ENCODE measurements at places on chromosomes 5 and 9.
A peak's percentile ranks its signal among the peaks of the same experiment; 100 is the strongest.

GRCh38 chr5:94775088-94775487 is 156.6 kb downstream of the SLF1 start:
- no peak for DNase-seq

DNA sequence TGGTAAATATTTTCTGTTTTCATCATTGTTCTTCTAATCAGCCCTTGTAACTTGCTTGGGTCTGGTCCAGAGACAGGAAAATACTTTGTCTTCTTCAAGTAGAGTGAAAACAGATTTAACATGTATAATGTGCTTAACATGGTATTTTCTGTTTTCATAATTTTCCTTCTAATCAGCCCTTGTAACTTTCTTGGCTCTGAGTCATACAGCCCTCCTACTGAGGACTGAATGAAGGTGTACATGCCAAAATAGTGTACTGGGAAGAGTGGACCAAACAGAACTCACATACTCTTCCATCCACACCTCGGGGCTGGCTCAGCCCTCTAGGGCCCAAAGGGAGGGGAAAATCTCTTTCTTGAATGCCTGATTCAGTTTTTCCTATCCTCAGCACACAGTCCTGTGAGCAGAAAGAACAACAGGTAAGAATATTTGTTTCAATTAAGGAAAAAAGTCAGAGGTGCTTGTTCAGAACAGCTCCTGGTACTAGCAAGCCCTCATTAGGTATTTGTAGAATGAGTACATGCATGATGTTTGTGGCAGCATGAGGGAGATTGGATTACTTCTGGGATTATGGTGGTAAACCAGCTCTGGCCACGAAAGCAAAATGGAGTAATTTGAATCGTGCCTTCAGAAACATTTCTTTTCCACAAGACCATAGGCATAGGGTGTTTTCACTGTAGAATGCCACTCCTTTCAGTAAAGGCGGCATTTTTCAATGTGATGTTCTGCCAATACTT is 24.2 kb upstream of the MACIR start:
- DNase-seq: no peak

GRCh38 chr9:5441043-5441442 is 3.3 kb upstream of the PLGRKT start:
- DNase-seq: no peak

GRCh38 chr5:146565764-146566367 is 49.9 kb upstream of the GPR151 start:
- DNase-seq: no peak

- DNase-seq: no peak
Observed at GRCh38 chr5:155114655-155115054, 101.1 kb downstream of the KIF4B start.

DNA sequence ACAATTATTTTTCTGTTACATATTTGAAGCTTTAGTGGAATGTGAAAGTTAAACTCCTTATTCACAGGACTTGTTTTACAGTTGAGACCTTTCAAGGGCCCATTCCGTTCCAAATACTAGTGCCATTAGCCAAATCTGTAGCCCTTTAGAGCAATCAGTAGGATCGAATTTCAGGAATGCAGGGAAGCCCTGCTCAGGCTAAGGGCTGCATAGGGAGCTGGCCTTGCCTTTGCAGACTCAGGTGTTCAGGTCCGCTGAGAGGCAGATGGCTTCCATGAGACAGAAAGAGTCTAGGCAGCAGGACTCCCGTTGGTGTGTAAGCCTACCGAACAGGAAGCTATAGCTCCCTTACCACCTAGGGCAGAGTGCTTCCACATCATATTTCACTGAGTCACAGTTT is 150.1 kb upstream of the SLC27A6 start:
- DNase-seq: no peak

DNA sequence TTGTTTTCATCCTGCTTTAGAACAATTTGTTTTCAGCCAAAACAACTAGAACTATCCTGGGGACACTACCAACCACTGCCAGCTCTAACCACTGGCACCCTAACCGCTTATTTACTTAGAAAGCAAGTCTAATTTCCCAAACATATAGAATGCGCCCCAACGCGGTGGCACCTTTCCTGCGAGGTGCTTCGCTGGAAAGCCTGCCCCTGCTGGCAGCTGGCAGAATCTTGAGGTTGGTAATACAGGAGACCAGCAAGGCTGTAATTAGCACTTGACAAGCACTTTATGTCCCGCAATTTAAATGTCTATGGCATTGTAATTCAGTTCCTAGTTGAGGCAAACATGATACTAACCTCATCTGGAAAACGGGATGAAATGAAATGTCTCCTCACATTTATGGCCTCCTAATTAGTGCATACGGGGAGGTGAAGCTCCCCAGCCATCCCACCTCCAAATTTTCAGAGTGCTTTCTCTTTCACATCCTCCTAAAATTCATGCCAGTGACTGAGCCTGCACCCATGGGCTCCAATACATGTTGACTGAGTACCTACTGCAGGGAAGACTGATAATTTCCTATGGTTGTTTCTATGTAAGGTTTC is 30.4 kb downstream of the GABBR2 start:
- DNase-seq: no peak

- no peak for DNase-seq
Observed at GRCh38 chr9:87661241-87661640, 64.7 kb upstream of the CTSL start.

GRCh38 chr9:114204265-114204664 is 48.9 kb downstream of the COL27A1 start:
- DNase-seq: no peak

DNA sequence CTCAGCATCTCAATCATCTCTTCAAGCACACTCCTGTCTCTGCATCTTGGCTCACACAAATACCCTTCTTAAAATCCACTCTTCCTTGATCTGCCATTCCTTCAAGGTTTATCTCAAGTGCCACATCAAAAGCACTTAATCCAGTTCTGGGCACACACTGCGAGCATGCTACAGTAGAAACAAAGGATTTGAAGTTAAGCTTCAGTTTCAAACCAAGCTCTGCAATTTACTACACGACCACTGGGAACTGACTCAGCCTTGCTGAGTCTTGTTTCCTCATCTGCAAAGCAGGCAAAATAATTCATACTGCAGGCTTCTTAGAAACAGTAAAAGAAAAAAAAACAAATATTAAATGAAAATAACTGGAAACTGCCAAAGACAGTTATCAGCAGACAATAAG is 50.5 kb upstream of the CTNNAL1 start:
- no peak for DNase-seq

GRCh38 chr5:69341520-69342161 is 9.0 kb upstream of the CCDC125 start:
- DNase-seq: no peak

DNA sequence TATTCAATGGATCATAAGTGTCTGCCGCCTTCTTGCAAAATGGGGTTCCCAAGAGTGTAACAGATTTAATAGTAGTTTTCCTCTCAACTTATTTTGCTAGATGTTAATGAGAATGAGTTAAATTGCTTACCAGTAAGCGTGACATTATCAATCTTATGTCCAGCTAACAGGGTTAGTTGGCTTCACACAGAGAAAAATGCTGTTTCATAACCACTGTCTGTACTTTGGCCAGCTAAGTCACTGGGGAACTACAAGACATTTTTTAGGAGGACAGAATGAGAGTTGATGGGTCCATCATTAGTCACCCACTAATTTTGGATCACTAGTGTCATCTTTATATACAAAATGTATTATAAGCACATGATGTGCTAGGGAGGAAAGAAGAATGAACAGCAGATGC is 1.4 kb downstream of the CDC37L1 start:
- no peak for DNase-seq

DNA sequence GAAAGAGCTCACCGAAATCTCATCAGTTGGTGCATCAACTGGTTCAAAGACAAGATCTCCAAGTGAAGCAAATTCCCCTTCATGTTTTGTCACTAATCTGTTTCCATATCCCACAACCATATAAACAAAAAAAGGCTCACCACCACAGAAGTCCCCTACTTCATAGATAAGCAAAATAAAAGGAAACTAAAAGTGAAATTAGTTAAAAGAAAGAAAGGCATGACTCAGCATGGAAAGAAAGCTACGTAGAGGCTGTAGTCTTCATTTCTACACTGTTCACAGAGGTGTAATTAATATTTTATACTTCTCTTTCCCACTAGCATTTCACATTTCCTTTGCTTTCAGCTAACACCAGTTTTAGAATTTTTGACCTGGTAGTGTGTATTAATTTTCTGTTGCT is 208.0 kb downstream of the CYLC2 start:
- no peak for DNase-seq

GRCh38 chr9:87593359-87593980 is 95.8 kb downstream of the DAPK1 start:
- DNase-seq: no peak

GRCh38 chr9:72636621-72637020 is 115.2 kb downstream of the TMC1 start:
- DNase-seq: no peak

GRCh38 chr5:20611620-20612019 is 623.6 kb upstream of the CDH18 start:
- DNase-seq: no peak

GRCh38 chr9:129138476-129139232 is 27.4 kb downstream of the PTPA start:
- DNase-seq: no peak

- DNase-seq: no peak
Observed at GRCh38 chr9:112925058-112925641, 34.5 kb upstream of the SLC46A2 start.

DNA sequence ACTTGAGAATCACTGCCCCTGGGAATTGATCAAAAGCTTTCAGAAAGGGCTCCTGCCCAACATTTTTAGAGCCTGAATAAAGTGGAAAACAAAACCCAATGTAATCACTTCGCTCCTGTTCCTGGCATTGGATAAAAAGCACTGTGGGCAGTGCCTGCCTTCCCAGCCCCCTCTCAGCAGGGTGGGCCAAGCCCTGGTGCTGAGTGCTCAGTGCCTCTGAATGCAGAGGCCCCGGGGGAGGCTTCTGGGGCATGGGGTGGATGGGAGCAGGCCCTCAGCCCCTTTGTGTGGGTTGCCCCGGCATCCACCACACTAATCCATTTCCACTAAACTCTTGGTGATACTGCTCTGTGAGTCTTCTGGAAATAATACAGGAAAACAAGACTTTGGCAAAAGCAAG is 55.6 kb downstream of the CFAP90 start:
- no peak for DNase-seq

- no peak for DNase-seq
Observed at GRCh38 chr9:19783500-19783899, 5.3 kb downstream of the SLC24A2 start.

DNA sequence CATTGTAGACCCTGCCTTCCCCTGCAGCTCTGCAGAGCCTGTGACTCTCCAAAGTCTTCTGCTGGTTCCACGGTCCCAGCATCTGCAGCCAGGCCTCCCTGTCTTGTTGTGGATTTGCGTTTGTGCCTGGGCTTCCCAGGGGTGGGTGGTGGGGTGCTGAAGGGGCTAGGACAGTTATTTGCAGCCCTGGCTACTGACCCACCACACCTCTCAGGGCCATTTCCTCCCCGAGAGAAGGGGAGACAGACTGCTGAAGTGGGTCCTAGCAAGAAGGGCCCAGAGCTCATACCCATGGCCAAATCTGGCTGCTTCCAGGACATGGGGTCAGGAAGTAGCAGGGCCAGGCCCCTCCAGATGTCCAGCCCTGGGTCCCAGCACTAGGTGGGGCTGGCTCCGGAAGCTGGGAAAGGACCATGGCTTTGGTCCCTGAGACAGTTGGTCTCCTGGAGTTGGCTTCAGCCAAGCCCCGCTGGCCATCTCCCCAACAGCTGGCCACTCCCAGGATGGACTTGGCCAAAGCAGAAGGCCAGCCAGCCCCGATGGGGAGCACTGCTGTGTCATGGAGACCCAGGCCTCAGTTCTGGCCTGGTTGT is 26.3 kb downstream of the GSN start:
- no peak for DNase-seq

DNA sequence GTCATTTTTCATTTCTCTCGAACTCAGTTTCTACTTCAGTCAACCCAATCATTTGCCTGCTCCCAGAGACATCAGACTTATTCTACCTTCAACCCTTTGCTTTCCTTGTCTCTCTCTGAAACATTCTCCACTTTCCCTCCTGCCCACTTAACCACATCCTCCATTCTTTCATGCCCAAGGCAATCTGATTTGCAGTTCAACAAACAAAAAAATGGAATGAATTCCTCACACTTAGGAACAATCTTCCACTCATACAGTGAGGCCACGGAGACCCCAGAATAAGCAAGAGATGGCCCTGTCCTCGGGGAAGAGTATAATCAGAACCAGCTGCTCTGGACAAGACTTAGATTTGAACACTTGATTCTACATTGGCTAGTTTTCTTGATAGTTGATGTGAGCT is 180.5 kb downstream of the RFK start:
- DNase-seq: no peak

DNA sequence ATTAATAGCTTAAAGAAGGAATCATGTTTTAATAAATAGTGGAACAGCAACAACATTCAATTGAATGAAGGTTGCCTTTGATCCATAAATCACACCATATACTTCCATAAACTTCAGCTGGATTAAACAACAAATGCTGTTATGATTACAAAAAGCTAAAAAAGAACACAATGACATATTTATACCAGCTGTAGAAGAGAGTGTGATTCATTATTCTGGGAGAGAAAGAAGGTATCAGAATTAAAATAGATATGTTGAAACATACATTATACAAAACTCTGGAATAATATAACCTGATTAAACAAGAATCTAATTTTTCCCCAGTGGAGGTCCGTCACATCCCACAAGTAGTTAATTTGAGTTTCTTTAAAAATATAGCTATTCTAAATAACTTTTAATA is 7.5 kb upstream of the RECK start:
- no peak for DNase-seq

GRCh38 chr5:3537942-3538341 is 57.7 kb upstream of the IRX1 start:
- no peak for DNase-seq

DNA sequence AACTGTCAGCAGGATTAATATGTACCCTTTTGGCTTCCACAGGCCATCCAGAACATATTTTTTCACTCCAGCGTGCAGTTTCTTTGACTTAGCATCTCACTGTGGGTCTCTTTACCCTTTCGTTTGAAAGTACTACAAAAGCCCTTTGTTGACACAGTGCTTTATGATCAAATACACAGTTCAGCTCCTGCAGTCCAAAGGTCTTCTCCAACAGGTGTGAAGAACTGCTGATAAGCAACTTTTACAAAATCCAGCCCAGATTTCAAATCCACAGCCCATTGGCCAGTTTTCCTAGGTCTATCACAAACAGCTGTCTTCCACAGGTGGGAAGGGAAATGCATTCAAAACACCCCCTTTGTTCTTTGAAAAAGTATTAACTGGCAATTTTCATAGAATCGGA is 54.8 kb downstream of the MYO10 start:
- DNase-seq: no peak

DNA sequence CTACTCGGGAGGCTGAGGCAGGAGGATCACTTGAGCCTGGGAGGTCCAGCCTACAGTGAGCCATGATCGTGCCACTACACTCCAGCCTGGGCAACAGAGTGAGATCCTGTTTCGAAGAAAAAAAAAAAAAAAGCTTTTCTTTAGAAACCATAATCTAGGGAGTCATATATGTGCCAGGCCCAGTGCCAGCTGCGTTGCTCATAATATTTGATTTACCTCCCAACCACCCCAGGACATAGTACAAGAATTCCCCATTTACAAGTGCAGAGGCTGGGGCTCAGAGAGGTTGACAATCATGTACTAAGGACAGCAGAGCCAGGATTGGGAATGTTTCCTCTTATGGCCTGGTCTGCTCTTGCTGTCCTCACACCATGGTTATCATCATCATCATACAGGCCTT is 25.1 kb upstream of the TRIM14 start:
- peak; percentile 13 for DNase-seq
